ENCODE measurements at places on chromosomes 1 and 21.

- no peak for DNase-seq
Measured at GRCh38 chr1:22569269-22569668, 6.0 kb downstream of the EPHA8 start.

- DNase-seq: no peak
Measured at GRCh38 chr1:15007368-15007767, 146.2 kb upstream of the TMEM51 start.

DNA sequence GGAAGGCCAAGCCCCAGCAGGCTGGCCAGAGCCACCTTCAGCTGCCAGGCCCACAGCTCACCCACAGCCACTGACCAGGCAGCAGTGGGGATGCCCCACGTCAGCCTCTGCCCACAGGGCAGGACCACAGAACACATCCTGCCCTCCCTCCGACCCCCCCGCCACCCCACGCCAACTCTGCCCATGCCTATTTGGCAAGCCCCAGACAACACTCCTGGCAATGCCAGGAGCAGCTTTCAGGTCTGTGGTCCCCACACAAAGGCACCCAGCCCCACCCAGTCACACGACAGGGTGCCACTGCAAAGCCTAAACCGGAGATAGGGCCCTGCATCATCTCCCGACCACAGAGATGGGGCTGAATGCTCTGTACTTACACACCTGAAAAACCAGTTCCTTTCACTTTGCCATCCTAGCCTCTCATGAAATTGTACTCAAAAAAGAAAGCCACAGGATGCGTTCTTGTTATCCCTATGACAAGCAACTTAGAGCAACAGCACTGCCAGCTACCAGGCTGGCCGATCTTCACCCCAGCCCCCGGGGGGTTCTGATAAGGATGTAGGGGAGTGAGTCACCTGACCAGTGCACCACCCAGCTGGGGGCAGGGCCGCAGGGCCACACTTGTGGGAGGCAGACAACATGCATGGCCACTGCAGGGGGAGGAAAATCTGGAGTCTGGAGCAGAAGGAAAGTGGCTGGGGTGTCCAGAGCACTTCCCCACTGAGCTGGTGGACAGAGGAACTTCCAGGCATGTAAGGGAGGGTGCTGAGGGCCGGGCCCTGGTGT lies 36.2 kb downstream of the UBE2G2 start:
- DNase-seq: no peak

DNA sequence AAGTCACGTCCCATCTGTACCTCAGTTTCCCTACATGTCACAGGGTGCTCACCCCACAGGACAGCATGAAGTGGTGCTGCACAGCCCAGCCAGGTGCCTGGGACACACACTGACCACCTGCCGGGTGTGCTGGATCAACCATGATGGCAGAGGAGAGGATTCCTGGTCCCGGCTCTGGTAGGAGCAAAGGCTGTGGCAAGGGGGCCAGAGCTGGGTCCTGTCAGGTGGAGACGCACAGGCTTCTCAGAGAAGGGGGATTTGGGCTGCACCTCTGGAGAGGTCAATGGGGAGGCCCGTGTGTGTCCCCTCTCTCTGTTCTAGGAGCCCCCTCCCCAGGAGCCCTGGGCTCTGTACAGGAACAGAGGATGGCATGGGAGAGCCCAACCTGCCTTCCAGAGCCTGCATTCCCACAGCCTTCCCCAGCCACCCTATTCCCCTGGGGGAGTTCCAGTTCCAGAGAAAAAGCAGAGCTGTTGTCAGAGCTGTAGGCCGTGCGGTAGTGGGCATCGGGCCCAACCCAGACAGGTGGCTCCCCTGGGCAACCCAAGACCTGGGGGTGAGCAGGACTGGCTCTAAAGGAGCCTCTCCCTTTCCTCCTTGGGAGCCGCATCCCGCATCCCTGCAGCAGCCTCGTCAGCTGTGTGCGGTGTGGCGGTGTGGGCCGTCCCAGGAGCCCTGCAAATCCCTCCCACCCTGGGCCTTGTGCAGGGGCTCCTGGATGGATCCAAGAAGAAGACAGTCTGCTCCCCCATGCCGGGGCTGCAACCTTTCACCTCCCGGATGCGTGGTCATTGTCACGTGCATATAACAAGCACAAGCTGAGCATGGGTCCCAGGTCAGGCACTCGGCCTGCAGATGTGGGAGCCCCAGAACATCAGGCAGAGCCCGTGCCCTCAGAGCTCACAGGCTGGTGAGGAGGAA lies 2.9 kb upstream of the TFF3 start:
- DNase-seq: no peak
